ENCODE measurements at places on chromosomes 12 and 14.

GRCh38 chr12:112986291-112986800 lies 8.0 kb downstream of the OAS2 start:
- no peak for DNase-seq

GRCh38 chr14:45201905-45202304 lies 51.1 kb downstream of the MIS18BP1 start:
- DNase-seq, result no peak

GRCh38 chr12:58367041-58367440 lies 425.7 kb downstream of the ATP23 start:
- no peak for DNase-seq

DNA sequence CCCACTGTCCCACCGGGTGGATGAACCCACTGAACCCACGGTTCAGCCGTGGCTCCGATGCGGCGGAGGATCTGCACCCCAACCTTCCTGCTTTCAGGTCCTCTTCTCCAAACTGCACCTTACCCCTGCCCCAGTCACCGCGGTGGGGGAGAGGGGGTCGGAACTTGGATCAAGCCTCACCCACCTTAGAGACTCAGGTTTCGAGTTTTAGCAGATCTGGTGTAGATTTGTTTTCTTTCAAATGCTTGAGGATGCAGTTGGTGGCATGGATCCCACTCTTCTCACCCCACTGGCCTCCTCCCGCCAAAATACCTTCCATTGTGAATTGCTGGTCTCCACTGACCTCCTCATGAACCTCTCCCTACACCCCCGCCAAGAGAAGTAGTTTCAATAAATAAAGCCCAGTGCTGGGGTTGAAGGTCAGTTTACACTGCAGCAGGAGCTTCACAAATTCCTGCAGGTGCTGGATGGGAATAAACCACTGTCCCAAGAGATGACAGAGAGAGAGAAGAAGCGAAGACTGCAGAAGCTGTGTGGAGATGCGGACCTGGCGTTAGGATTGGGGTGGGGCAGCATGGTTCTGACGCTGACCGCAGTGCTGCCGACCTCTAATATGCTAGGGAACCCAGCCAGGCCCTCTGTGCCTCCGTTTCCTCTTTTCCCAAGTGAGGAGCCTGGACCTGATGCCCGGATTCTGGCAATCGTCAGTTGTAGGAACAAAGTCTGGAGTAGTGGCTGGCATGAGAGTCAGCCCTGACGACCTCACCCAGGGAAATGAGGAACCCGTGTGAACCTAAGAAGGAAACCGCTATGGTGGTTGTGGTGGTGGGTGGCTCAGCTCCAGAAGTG lies 7.4 kb downstream of the TTC6 start:
- DNase-seq, result no peak

DNA sequence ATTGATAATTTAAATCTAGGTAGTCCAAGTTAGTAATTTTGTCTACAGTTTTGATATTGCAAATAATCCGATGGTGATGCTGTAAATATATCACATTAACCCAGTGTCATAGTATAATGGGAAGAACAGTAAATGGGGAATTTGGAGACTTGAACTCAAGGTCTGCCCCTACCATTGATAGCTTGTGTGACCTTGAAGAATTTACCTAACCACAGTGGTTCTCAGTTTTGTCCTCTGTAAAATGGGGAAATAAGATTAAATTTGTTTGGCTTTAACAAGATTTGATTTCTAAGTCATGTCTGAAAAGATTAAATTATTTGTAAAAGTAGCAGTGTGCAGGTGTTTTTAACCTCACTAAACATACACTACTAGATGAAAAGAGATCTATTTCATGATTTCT lies 100.9 kb downstream of the UNC79 start:
- DNase-seq, result no peak

GRCh38 chr14:96203116-96203515 lies 1.5 kb upstream of the BDKRB2 start:
- DNase-seq, result no peak

Data from NCI-H2081 treated with DMSO at 0.1 percent for 48 hours (cell line).